ENCODE measurements at places on chromosomes 2 and 18.

DNA sequence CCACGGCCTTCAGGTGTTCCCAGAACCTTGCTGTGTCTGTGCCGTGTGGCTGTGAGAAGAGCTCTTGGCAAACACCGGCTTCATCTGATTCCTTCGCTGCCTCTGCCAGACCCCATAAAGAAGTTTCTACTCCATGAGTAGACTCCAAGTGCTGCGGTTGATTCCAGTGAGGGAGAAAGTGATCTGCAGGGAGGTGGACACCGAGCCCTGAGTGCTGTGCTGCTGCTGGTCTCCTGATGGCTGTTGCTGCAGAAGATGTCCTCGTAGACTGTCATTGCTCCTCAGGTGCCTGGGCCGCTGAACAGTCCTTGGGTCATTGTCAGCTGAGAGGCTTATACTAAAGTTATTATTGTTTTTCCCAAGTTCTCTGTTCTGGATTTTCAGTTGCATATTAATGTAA is 19.6 kb downstream of the ASB1 start:
- DNase-seq = no peak

- DNase-seq = no peak
Observed at GRCh38 chr2:240225660-240226475, 85.4 kb upstream of the OTOS start.

DNA sequence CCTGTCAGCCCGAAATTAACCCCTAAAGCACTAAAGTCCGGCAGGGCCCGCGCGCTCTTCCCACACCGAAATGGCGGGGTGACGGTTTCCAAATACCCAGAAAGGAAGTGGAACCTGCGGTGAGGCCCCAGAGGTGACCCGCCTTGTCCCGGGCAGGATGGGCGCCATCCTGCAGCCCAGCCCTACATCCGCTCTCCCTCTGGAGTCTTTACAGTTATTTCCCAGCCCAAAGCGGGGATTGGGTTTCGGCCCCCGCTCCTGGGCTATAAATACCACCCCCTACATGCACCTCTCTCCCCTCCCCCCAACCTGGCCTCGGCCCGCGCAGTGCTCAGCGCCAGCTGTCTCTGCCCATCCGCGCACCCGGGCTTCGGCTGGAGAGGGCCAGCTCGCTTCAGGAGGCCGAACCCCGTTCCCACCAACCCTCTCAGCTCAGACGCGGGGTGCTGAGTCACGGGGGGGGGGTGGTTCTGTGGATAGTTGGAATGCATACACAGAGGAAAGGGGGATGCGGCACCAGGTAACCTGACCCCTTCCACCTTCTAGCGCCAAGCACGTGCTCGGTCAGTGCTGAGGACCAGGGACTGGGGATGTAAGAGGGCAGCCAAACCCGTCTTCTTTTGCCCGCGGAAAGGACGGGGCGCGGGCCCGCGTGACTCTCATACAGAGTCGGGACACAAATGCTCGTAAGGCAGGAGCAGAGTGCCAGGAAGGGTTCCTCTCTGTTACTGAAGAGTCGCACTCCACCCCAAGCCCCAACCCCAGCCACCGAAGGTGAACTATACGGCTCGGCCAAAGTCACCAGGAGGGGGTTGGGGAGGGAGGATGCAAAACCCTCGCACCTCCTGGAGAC is at the start of gene TUBA4B:
Gene TUBA4B, plus strand, starts transcription at position 344 of the 853 bp plus-strand sequence. Its CDS starts 165 bp downstream, at position 509.
- DNase-seq = no peak

DNA sequence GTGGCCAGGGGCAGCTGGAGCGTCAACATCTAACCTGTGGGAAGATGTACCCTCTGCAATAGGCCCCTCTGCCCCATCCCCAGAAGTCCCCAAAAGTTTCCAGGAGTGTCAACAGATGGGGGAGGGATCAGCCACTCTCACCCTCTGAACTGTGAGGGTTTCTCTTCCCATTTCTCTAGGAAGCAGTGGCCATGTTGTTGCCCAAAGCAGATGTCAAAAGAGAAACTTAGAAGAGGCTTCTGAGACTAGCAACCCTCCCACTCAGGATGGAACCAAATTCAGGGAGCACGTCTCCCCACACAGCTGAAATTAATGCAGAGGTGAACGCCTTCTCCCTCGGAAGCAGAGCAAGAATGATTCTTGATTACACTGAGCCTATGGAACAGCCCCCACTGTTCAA is 70.3 kb downstream of the ARL4C start:
- DNase-seq = no peak

DNA sequence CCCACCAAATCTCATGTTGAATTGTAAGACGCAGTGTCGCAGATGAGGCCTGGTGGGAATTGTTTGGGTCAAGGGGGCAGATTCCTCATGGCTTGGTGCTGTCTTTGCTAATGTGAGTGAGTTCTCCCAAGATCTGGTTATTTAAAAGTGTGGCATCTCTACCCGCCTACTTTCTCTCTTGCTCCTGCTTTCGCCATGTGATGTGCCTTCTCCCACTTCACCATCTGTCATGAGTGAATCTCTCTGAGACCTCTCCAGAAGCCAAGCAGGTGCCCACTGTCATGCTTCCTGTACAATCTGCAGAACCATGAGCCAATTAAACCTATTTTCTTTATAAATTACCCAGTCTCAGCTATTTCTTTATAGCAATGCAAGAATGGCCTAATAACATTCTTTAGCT is 246.6 kb upstream of the CDH20 start:
- no peak for DNase-seq

- no peak for DNase-seq
Observed at GRCh38 chr2:1634681-1635341, 109.5 kb downstream of the PXDN start.

GRCh38 chr2:133823226-133823550 is 254.9 kb upstream of the NCKAP5 start:
- no peak for DNase-seq

DNA sequence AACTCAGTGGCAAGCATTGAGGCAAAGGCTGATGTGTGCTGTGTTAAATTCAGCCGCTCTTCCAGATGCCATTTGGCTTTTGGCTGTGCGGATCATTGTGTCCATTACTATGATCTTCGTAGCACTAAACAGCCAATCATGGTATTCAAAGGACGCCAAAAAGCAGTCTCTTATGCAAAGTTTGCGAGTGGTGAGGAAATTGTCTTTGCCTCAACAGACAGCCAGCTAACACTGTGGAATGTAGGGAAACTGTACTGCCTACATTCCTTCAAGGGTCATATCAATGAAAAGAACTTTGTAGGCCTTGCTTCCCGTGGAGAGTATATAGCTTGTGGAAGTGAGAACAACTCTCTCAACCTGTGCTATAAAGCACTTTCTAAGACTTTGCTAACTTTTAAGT is 195.5 kb upstream of the RAB12 start:
- DNase-seq = no peak

DNA sequence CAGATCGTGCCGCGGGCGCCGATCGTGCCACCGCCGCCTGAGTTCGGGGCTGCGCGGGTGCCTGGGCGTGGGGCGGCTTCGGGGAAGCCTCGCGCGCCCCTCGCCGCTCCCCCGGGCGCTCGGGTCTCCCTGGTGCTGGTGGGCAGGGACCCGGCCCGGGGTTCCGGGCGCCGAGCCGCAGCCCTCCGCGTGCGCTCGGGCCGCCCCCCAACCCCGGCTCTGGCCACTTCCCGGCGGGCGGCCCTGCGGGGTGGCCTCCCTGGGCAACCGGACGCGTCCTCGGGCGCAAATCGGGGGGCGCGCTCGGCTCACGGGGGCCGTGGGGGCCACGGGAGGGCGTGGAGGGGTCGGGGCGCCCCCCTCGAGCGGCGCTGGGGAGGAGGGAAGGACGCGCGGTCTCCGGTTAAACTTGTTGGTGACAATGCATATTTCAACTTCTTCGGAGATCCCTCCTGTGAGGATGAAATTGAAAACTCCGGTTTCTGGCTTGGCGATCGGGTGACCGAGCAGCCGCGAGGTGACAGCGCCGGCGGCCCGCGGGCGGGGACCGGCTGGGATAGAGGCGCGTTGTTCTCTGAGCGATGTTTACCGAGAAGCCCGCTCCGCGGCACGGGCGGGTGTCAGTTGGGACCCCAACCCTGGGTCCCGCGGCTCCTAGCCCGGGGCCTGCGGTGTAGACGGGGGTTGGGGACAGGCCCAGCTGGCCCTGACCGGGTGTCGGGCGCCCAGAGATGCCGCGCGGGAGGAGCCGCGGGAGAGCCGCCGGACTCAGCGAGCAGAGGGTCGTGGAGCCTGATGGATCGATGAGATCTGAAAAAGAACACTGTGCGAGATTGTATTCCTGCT is 676 bp downstream of the SH3BP4 start:
- DNase-seq = no peak

- DNase-seq = no peak
Observed at GRCh38 chr2:46000660-46001059, 296.5 kb upstream of the EPAS1 start.

GRCh38 chr2:82494739-82495138 is 1964.3 kb downstream of the SUCLG1 start:
- no peak for DNase-seq

DNA sequence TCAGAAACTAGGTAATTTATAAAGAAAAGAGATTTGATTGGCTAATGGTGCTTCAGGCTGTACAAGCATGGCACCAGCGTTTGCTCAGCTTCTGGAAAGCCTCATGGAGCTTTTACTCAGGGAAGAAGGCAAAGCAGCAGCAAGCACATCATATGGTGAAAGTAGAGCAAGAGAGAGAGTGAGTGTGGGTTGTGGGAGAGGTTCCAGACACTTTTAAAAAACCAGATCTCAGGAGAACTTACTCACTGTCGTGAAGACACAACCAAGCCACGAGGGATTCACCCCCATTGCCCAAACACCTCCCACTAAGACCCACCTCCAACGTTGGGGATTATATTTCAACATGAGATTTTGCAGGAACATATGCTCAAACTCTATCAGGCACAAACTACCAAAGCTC is 554.6 kb upstream of the TNP1 start:
- DNase-seq = no peak

- no peak for DNase-seq
Observed at GRCh38 chr2:158810731-158811460, 15.8 kb downstream of the DAPL1 start.

- no peak for DNase-seq
Observed at GRCh38 chr18:42854558-42854957, 260.9 kb downstream of the RIT2 start.

DNA sequence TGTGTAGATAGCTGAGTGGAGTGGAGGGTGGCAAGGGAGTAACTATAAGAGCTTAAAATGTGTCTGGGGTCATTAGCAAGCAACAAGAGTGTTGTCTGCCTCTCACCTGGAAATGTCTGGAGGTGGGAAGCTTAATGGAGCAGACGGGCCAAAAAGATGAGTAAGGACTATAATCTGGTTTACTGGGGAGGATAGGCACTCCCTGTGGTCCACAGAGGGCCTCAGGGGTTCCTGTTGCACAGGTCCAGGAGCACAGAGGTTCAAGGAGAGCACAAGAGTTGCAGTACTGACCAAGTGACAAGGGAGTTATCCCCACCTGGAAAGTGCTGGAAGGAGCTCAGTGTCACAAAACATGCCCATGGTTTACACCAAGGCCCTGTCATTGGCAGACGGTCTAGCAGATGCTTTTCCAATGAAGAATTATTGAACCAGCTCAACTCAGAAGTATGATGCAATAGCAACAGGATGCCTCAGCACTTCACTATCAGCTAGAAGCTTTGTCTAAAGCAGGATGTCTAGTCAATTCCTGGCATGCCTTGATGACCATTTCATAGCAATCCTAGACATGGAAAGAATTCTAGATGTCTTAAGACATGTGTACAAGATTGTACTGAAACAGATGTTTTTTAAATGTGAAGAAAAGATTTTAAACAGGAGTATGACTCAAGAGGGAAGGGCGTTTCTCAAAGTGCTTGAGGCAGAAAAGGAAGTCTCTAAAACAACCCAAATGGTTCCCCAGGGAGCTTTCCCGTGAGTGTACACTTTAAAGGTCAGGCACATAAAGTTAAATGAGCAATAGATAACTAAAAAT is 62.9 kb upstream of the SERPINE2 start:
- DNase-seq = peak; percentile 96

GRCh38 chr2:73295751-73296400 is 2.5 kb upstream of the EGR4 start:
- DNase-seq = no peak

- no peak for DNase-seq
Observed at GRCh38 chr2:65057391-65058052, 1.3 kb downstream of the CEP68 start.

- no peak for DNase-seq
Observed at GRCh38 chr2:24047703-24048033, 477 bp upstream of the WDCP start.

DNA sequence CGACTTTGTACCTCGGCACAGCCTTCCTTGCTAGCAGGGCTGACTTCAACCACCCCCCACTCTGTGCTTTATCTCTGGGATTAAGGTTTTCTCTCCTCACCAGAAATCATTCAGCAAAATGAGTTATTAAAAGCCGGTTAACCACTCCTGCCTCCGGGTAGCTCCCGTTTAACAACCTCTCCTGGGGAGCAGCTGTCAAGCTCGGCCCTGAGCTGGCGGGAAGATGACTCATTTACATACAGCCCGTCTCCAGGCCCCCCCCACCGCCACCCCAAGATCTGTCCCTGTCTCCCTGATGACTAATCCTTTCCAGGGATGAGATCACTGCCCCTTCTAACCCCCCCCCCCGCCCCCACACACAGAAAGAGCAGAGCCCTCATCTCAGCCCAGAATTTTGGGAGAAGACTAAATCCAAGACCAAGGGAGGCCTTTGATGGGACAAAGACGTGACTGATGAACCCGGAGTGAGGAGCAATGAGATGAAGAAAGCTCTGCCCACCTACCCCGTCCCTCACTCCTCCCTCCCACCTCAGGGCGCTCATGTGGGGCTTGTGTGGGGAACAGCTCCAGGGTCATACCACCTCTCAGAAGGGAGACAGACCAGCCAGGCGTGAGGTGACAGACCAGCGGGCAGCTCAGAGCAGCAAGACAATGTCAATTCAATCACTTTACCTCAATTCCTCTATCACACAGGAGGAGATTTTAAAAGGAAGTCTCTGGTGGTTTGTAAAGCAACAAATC is 131.4 kb downstream of the MSH2 start:
- DNase-seq = peak; percentile 70

GRCh38 chr2:9675415-9676351 is 44.9 kb upstream of the YWHAQ start:
- DNase-seq = peak; percentile 84

GRCh38 chr2:140383781-140384180 is 1603.6 kb upstream of the NXPH2 start:
- DNase-seq = no peak

GRCh38 chr2:239649309-239649708 is 248.5 kb upstream of the HDAC4 start:
- DNase-seq = no peak

DNA sequence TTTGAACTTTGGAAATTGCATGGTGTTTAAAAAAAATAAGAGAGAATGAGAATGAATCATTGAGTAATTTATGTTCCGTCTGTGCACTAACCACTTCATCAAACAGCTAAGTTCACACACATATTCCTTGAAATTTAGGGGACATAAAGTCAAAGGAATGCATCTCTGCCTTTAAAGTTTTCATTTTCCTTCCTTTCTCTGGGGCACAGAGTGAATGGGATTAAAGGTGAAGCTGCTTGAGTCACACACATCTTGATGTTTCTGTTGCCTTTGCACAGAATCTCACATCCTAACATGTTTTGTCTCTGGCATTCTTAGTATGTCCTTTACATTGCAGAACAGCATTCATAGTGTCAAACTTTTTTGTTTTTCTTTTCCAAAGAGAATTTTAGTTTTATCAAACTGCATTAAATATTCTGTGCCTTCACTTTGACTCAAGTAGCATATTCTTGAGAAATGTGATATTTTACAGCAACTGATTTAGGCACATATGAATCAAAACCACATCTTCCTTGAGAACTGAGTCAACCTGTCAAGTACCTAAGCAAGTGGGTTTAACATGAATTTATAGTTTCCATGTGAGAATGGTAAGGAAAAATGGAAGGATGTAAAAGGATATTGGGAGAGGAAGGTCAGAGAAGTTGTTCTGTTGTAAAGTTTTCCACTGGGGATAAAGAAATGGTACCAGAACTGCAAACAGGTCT is 169.1 kb upstream of the THUMPD2 start:
- DNase-seq = peak; percentile 57
